G401 (cell line): ENCODE measurements at places on chromosomes 4 and X.

DNA sequence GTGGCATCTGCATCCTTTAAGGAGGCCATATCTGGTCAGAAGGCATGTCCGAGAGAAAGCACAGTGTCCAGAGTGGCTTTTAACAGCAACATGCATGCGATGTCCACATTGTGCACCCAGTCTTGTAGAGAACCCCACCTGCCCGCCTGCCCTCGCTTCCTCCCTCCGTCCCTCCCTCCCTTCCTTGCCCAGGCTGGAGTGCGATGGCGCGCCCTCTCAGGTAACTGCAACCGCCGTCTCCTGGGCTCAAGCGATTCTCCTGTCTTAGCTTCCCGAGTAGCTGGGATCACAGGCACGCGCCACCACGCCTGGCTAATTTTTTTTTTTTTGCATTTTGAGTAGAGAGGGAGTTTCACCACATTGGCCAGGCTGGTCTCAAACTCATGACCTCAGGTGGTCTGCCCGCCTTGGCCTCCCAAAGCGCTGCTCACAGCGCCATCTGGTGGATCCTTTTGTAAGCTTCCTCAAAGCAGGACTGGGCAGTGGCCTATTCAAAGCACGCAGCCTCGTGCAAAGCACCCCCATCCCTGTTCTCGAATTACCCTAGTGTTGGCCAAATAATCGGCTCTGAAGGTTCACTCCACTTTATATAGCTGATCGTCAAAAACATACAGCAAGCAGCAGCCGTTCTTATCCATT is 15.0 kb downstream of the BRCC3 start:
- no peak for DNase-seq

GRCh38 chrX:150365051-150365989 is 2.2 kb downstream of the MAMLD1 start:
- DNase-seq = peak; percentile 63

- no peak for DNase-seq
Measured at GRCh38 chr4:126916049-126916625, 716.6 kb upstream of the INTU start.

DNA sequence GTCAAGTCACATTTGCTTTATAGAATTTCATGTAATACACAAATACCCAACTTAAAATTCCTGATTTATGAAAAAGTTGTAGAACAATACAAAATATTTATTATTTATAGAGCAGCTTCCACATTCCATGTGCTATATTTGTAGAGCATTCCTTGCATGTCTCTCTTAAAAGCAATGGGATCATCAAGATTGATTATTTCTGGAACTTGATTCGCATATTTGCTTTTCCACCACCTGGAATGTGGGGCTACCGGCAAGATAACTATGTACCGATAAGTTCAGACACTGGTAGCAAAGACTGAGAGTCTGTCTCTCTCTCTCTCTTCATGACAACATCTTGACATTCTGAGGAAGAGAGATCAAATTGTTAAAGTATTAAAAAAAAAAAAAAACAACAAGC is 59.3 kb downstream of the MAPK10 start:
- DNase-seq = no peak

DNA sequence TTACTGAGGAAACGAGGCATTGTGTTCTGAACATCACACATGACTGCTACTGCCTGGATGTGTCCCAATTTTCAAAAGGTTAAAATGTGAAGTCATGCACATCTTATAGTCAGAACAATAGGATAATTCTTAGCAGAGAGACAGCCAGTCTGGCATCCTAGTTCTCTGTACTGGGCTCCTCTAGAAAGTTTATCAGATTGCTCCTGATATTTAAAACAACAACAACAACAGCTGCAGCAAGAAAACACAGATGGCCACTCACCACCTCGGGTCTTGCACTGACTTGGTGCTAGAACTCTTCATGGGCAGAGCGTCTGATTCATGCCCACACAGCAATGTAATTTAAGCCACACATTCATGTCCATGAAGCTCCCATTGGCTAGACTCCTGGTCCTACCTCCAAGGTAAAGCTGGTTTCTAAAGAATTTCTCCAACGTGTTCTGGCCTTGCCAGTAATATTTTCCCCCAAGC is 33.3 kb upstream of the SLC2A9 start:
- no peak for DNase-seq

GRCh38 chrX:46039526-46039925 is 505.7 kb downstream of the ZNF674 start:
- DNase-seq = no peak

GRCh38 chr4:175246941-175247340 is 328.8 kb downstream of the ADAM29 start:
- no peak for DNase-seq

DNA sequence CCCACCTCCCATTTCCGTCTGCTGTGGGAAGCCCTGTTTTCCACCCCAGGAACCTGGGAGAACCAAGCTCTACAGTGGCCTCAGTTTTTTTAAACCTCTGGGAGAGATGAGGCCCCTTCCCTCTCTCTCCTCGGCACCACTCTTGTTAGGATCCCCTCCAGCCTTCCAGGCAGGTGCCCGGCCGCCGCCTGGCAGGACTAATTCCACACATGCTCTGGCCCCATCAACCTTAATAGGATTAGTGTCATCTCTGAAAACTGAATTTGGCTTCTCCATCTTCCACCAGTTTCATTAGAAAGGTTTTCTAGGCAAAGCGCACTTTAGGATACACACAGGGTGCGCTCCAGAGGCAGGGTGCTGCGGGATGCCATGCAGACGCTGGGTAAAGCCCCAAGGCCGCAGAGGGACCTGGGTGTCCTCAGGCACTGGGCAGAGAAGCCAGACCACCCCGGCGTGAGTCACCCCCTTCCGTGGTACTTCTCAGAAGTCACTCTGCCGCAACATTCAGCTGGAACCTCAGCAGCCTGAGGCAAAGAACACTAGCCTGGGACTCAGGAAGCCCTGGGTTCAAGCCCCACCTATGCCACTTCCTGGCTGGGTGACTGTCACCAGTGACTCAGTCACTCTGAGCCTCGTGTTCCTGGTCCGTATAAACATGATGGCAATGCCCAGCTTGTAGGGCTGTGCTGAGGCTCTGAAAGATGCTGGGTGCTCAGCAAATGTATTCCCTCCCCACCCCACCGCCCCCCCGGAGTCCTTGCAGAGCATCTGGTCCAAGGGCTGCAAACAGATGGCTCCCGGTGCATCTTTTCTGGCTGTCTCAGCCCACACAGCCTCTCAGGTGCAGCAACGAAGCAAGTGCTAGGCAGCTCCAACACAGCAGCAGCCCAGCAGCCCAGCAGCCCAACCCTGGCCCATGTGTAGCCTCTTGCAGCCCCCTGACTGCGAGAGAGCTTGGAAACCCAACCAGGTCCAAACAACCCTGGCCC is 29.1 kb downstream of the PPP2R2C start:
- DNase-seq = no peak

DNA sequence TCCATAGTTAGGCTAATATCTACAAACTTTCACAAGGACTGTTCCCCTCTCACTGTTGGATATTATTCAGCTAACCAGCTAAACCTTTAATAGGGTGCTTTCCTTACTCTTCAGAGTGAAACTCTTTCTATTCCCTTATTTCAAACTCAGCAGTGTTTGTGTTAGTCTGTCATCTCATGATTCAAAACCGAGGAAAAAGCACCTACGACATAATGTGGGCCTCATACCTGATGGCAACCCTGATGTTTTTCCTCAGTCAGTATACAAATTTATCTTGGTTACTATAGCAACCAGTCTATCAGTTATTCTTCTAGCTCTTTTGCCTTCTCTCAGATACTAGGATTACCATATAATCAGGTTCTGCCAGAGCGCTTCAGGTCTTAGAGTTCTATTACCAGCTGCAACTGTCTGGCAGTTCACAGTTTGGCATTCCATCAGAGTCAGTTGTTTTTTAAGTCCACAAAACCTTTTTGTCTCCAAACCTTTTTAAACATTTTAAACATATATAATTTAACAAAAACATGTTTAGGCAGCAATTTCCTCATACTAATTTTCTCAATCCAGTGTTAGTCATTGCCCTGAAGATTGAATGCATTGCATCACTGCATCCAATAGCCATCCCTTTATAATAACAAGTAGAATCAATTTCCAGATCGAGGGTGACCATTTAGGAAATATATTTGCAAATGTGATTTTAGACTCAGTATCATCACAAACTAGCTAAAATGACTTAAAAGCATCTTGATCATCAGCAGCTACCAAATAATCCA is 7.4 kb downstream of the WDR44 start:
- DNase-seq = no peak

DNA sequence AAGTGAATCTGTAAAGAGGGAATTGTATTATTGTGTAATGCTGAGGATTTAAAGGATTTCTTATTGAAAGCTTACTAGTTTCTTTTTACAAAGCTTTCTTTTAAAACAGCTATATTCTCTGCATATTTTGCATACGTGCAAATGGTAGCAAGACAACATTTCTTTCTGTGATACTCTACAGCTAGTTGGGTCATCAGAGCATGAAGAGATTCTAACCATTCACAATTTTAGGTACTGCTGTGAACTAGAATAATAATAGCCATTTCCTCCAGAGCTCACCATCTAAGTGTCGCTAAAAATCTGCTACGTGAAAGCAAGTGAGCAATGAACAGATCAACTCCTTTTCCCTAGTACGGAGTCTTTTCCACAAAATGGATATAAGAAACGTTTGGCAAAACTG is 37.3 kb downstream of the ARHGAP6 start:
- no peak for DNase-seq

DNA sequence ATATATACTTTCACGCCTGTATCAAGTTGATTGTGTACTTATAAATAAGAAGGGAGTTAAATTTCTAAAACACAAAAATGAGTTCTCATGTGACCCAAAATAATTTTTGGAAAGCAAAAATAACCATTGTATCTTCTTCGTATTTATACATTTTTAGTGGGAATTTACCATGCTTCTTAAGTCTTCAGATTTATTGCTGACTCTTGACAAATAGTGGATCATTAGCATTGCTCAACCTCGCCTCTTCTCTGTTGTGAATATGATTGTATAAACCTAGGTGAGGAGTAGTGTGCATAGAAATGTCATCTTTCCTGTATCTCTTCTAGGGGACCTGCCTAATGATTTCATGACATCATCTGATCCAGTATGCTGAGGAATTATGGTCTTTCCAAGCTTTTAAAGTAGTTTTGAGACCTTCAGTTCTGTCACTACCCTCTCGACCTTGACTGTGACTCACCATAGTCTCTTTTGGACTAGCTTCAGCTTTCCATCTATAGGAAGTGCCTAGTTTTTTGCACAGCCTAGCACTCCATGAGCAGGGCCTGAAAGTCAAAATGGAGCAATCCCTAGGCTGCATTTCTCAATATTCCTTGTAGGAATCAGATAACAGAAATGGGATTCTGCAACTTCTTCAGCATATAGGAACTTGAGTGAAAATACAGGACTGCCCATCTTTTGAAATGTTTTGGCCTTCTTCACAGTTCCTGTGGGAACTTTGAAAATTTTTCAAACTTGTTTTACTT is 157.6 kb downstream of the ARX start:
- no peak for DNase-seq
